ENCODE measurements at places on chromosomes 3 and 15.

- DNase-seq, result no peak
Measured at GRCh38 chr3:196365736-196366135, 27.5 kb upstream of the TM4SF19 start.

- no peak for DNase-seq
Measured at GRCh38 chr15:63056829-63057228, 14.3 kb downstream of the TPM1 start.

DNA sequence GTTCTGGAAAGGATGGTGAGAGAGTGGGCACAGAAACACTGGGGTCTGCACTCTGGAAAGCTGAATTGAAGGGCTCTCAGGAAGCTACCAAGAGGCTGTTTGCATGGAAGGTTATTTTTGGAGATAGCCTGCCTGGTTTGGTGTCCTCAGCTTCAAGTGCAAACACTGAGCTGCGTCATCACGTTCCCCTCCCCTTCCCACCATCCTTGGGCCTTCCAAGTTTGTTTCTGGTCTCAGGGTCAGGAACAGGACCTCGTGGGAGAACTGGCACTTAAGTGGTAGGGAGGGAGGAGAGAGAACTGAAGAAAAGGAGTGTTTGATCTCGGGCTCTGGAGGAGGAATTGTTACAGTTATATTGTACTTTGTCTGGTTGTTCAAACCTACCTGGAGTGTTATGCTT is 10.6 kb downstream of the ST6GAL1 start:
- DNase-seq, result no peak

DNA sequence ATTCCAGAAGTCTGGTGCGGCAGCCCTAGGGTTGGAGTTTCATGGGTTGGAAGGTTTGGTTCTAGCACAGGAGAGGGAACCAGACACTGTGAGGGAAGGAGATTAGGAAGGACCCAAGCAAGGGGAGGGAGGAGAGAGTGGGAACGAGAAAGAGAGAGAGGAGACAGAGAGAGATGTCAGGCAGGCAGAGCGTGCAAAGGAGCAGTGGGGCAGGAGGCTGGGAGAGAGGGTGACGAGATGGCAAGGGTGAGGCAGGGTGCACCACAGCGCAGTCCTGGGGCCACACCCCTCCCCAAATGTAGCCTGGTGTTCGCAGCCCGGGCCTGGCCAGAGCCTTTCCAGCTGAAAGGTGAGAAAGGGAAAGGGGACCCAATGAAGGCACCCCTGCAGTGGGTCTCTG is 162.9 kb upstream of the TLE3 start:
- DNase-seq, result no peak

- DNase-seq, result no peak
Measured at GRCh38 chr15:74179101-74179841, 5.8 kb downstream of the ISLR start.

- no peak for DNase-seq
Measured at GRCh38 chr15:71114066-71114680, 1.1 kb upstream of the THSD4 start.

GRCh38 chr3:163132111-163132510 is 1635.5 kb downstream of the OTOL1 start:
- no peak for DNase-seq
